NCI-H2081 treated with DMSO at 0.1 percent for 48 hours (cell line): ENCODE measurements at places on chromosomes 12 and 14.
A peak's percentile ranks its signal among the peaks of the same experiment; 100 is the strongest.

DNA sequence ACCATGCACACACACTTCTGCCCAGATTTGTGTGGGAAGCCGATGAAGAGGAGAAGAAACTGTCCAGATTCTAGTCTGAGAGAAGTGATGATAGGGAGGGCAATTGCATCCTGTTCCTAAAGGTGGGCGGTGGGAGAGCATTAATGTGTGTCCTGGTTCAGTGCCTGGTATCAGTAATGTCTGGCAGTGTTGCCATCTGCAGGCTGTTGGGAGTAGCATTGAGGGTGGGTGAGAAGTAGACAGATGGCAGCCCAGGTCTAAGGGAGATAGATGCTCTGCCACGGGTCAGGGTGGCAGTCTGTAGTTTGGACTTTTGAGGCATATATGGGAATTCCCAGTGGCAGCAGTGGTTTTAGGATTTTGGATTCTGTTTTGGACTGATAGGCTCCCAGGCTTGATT, 156.4 kb downstream of the ETNK1 start:
- DNase-seq: no peak

- DNase-seq: no peak
These were observed 8.4 kb downstream of the KRT3 start for GRCh38 chr12:52787324-52788191.

DNA sequence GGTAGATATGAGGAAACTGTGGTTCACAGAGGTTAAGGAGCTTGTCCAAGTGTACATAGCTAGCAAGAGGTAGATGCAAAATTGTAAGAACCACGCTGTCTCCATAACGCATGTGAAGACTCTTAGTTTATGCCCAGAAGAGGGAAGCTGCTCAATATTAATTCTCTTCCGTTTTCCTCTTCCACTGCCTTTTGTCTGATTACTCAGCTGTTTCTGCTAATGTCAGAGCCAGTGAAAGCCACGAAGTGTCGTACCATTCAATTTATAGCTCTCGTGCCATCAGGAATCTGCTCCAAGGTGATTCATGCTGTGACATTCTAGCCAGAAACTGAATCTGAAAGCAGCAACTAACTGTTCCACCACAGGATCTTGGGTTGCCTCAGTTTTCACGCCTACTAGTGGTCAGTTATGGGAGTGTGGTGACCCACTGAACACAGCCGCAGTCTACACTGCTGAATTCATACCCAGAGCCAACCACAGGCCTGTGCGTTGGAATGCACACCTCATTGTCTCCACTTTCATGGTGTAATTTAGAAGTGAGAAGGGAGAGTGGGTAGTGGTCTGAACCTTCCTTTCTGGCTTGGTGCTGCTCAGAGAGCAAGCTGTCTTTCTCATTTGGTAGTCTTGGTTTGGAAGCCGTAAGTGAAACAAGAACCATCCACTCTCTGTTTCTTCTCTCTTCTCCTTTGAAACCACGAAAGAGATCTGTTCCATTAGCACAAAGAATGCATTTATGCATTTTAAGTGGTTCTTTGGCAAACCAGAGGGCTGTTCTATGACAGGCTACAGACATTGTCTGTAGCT, 74.2 kb upstream of the NAP1L1 start:
- DNase-seq: no peak

DNA sequence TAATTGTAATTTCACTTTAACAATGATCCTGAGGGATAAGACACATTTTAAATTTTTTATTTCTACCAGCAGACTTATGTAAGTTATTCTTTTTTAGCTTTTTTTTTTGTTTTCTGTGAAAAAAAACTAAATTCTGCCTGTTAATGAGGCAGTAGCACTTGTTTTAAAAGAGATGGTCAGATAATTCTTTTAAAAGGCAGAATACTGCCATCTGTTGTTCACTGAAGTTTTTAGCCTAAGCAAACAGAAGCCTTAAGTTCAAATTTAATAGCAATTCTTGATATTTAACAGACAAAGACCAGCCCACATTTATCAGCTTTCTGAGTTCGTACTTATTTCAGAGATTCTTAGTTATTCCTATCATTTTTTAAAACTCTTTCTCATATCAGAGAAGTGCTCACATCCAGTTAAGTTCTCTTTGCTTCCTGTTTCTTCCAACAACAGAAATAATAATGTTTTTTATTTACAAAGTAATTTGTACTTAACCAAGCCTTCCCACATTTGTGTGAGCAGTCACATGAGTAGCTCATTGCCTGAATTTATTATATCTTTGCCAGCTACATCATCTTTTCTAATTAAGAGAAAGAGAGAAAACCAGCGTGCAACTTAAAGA, 93.4 kb upstream of the SLCO1C1 start:
- DNase-seq: peak; percentile 63

DNA sequence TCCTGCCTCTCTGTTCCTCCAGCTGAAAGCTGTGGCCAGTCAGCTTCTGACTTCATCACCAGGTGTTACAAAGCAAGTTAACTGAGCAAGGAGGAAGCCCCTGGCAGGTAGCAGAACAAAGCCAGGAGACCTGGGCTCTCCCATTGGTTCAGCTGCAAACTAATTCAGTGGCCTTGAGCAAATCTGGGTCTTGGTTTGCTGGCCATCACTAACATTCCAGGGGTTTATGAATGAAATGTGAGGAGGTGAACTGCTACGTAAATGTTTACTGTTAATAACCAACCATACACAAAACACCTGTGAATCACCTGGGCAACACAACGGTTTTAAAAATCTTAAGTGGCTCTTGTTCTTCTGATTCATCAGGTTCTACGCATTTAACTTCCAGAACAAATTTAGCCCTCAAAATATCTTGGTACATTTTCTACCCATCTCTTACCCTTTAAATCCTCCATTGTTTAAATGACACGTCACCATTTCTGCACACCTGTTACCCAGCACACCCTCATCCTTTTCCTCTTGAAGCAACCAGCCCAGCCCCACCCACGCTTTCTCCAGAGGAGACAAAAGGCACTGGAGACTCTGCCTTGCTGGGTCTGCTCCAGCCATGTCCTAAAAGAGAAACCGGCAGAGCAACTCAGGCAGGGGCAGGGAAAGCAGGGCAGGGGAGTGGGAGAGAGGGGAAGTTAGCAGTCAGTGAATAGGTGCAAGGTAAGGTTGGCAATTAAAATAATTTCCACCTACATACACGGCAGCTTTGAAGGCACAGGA, 49.3 kb upstream of the TSPAN11 start:
- no peak for DNase-seq

GRCh38 chr12:50085615-50086072, 502 bp downstream of the SMARCD1 start:
- DNase-seq: no peak

GRCh38 chr14:50845166-50845565, 14.2 kb upstream of the NIN start:
- DNase-seq: no peak
